HS-5 (cell line): ENCODE measurements at places on chromosomes 1 and 21.

DNA sequence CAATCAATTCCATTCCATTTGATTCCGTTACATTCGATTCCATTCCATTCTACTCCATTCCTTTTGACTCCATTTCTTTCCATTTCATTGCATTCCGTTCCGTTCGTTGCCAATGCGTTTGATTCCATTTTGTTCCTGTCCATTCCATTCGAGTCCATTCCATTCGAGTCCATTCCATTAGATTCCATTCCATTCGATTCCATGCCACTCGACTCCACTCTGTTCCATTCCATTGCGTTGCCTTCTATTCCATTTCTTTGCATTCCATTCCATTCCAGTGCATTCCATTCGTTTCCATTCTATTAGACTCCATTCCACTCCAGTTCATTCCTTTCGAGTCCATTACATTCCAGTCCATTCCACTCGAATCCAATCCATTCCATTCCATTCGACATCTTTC lies 2587.5 kb upstream of the TPTE start:
- DNase-seq: no peak

DNA sequence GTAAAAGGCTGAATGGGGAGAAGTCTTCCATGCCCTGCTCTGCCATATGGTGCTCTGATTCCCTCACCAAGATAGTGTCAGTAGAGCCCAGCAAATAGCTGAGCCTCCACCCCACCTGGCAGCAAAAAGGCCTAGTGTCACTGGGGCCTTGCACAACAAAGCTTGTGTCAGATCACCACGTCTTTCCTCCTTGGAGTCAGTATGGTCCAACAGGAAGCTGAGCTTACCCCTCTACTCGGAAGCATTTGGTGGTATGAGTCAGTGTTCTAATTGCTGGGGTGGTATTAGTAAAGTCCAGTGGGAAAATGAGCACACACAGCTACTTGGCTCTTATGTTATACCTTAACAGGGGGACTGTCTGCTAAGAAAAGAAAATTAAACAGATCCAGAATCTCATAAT lies 18.7 kb upstream of the RRP15 start:
- DNase-seq: peak; percentile 14

- DNase-seq: no peak
Observed at GRCh38 chr1:173082913-173083312, 32.2 kb upstream of the TNFSF18 start.

DNA sequence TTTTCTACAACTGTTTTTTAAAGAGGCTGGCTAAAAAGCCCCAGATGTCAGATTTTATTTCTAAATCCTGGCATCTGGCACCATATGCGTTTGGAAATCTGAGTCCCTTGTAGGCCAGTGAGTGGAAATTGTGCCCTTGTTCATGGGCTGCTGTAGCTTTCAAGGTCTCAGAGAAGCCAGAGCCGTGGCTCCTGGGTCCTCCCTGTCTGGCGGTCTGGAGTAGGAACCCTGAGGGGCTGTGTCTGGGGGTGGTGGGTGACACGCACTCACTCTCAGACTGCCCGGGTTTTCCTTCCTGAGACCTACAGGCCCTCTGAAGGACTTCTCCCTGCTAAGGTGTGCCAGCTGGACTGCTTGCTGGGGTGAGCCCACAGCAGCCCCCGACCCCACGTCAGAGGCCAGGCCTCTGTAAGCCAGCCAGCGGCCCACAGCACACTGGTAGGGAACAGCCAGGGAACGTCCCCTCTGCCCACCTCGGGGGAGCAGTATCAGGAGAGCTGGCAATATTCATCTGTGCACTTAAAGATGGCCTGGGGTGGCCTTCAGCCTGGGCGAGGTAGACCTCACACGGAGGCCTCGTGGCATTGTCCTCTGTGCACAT lies 151.5 kb downstream of the PEX14 start:
- no peak for DNase-seq

GRCh38 chr1:78688697-78689096 lies 39.1 kb downstream of the IFI44 start:
- no peak for DNase-seq

DNA sequence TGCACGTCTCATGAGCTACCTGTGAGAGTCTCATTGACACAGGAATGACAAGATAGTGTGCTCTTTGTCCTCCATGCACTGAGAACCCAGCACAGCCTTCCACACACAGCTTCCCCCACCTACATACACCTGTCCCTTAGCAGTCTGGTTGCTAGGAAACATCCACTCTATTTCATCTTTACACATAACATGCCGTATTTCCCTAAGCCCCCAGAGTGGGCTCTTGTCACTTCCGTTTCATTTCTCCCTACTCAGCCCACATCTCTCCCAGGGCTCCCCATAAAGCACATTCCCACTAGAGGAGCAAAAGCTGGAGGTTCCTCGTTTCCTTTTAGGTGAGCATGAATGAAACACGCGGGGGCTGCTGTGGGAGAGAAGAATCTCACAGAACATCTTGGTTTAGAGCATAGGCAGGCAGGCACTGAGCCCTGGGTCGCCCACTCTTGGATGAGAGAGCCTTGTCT lies 137.1 kb downstream of the ETS2 start:
- DNase-seq: no peak

- no peak for DNase-seq
Observed at GRCh38 chr1:117563492-117563875, 42.4 kb upstream of the TENT5C start.

GRCh38 chr1:91160363-91161075 lies 138.7 kb upstream of the ZNF644 start:
- DNase-seq: no peak

- DNase-seq: no peak
Observed at GRCh38 chr1:220954321-220955075, 75.3 kb downstream of the HLX start.

- no peak for DNase-seq
Observed at GRCh38 chr1:70934194-70934961, 113.2 kb downstream of the PTGER3 start.

GRCh38 chr1:88984569-88984968 lies 7.9 kb downstream of the KYAT3 start:
- DNase-seq: no peak

DNA sequence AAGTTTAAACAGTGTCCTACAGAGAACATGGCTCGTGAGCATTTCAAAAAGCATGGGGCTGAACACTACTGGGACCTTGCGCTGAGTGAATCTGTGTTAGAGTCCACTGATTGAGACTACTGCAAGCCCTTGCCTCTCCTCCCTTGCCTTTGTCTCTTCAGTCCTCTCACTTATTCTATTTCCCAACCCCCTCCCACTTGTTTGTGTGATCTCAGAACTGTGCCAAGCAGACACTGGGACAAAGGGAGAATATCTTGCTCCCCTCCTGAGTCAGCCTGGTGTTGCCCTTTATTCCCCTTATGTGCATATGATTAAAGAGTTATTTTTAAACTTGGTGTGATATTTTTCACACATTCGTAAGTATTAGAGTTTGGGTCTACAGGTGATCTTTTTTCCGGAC lies 11.1 kb upstream of the RPRD2 start:
- no peak for DNase-seq

DNA sequence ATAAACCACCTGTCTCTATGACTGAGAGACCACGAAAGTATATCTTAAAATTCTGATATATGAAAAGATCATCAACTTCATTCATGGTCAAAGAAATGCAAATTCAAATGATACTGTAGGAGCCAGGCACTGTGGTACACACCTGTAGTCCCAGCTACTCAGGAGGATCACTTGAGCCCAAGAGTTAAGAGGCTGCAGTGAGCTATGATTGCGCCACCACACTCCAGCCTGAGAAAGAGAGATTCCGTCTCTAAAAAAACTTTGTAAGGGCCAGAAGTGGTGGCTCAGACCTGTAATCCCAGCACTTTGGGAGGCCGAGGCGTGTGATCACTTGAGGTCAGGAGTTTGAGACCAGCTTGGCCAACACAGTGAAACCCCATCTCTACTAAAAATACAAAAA lies 17.0 kb downstream of the RERE start:
- no peak for DNase-seq

DNA sequence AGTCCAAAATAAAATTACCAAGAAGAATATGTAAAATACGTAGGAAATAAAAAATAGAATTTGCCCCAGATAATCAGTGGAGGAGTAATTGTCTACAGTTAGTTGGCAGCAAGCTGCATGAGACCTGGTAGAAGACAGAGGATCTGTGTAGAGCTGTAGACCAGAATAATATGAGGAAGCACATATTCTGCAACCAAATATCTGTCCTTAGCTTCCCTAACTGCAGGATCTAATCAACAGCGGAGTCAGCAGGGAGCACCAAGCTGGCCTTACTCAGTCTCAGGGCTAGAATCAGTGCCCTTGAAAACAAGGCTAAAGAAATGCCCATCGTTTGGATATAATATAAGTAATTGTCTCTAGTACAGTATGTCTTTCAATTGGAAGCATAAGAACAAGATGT lies 6.1 kb upstream of the GCSAML start:
- no peak for DNase-seq

DNA sequence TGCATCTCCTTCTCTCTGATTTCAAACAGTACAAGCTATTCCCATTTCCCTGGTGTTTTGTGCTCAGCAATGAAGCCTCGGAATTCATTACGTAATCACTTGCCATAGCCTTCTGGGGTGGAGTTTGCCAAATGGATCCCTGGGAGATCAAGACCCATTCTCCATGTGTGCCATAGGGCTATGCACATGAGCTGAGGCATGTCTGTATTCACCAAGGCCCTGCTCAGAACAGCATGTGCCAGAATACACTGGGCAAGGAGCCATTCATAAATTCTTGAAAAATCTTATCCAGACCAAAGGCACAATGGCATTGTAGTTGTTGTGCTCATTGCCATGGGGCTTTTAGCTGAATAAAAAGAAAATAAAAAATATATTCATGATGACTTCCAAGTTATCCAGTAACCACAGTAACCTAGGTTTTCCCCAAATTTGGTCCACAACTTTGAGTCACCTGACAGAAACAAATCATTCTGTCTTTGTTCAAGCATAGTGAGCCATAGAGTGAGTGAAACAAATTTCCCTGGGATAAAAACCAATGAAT lies 53.0 kb downstream of the CRB1 start:
- DNase-seq: no peak

- DNase-seq: no peak
Observed at GRCh38 chr21:32940079-32941014, 85.4 kb upstream of the OLIG2 start.

DNA sequence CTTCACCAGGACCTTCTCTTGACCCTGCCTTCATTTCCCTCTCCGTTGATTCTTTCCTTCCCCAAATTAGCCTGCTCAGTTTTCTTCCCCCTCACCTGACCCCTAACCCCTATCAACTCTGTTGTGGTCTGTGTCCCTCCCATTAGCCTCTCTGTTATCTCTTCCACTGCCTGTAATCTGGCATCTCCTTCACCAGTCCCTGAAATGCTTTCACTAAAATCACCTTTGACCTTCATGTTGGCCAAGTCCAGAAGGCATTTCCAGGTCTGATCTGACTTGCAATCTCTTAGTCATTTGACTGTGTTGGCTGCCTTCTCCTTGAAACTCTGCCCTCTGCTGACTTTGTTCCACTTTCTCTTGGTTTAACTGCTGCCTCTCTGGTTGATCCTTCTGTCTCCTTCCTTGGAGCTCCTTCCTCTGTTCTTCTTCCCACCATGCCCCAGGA lies 28.2 kb downstream of the ATP8B2 start:
- DNase-seq: no peak

DNA sequence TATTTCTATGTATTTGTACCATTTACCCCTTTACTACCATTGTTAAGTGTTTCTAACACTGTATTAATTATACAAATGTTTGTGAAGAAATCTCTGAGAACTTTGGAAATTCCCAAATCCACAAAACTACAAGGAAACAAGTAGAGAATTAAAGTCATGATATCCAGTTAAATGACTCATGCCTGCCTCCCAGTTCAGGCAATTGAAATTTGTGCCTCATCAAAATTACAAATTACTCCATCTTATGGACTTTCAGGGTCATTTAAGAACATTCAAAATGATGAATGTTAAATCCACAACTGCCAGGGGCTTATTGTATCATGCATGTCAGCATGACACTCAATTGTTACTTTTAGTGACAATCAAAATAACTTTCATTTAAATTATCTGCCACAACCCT lies 282.4 kb downstream of the ZNF326 start:
- DNase-seq: no peak

DNA sequence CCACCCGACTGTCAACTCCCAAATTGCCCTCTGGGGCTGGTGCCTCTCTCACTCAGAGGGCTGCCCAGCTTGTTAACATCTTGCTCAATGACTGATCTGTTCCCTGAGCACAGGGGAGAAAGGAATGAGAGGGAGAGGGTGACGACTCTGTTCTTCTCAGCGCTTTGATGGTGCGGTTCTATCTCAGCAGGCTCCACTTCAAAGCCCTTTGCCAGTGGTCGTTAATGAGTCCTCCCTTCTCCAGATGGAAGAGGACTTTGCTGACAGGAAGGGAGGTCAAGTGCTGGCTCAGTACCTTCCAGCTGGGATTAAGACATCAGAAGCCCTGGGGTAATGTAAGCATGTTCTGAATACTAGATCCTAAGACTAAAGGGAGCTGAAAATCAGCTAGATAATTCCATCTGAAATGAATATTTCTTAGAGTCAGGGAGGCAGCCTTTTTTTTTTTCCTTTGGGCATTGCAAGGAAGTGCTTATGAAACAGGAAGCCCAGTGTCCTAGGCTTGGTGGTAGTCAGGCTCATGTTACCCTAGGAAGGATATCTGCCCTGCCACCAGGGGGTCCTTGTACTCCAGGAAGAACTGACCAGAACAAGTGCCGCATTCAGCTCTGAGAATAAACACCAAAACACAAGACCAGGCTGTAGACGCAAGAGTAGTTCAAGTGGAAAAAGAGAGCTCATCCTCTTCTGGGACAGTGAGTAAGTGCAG lies 4.7 kb downstream of the FMOD start:
- DNase-seq: no peak

DNA sequence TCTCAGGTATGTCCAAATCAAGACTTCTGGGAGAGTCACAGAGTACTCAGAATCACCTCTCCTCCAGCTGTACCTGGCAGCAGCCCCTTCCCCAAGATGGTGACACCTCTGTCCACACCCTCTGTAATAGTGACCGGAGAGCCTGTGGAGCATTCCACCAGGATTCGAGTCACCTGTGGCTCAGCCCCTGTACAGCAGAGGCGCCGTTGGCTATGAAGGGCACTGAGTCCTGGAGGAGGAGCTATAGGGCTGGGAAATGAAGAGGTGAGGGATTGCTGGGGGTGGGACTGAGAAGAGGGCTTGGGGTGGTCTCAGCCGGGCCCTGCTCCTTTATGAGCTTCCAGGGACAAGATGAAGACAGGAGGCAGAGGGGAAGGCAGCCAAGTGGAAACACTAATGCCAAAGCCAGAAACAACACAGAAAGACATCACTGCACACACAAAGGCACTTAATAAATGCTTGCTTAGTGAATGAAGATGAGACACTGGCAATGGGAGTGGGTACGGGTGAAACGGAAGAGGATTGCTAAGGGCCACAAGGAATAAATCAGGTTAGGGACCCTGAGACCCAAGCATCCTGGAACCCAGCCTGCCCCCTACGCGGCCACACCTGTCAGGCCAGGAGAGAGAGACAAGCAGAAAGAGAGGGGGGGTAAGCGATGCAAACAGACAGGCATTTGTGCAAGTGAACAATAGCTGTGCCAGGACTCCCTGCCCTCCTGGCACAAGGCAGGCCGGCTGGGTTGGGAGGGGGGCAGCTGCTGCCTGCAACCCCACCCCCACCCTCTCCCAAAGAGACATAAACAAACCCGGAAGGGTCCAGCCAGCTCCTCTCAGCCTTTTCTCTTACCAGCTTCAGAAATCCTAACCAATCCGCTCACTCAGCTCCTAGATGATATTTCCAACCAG lies 3.9 kb downstream of the ARHGEF2 start:
- DNase-seq: no peak

GRCh38 chr1:224759681-224760091 lies 143.6 kb downstream of the CNIH3 start:
- no peak for DNase-seq
